DMS53 (cell line): ENCODE measurements at places on chromosomes 3 and 15.

- DNase-seq, result no peak
These were observed 20.4 kb downstream of the COLQ start for GRCh38 chr3:15501126-15501525.

GRCh38 chr3:126663257-126663656 lies 8.3 kb upstream of the TXNRD3 start:
- DNase-seq, result no peak

- no peak for DNase-seq
These were observed 153.9 kb downstream of the APBA2 start for GRCh38 chr15:29039466-29040369.

DNA sequence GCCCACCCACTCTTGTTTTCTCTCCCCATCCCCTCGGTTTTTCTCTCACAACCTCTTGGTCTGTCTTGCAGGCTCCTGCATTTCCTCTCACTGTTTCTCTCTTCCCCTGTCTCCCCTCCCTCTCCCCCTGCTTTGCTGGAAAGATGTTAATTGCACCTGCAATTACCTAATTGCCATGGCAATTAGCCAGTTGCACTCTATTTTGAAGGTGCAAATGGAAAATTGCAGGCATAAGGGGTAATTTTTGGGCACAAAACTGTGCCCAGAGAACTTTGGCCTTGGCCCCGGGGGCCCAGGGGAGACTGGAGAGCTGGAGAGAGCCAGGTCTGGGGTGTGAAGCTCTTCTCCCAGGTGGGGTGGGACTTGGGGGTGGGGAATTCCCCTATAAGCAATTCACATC lies 164.5 kb upstream of the TLE3 start:
- DNase-seq, result no peak

- DNase-seq, result peak; percentile 65
These were observed at the start of gene CAMK1 for GRCh38 chr3:9769426-9770275. Gene CAMK1, minus strand, starts transcription at chr3:9769947. Its CDS starts 2,198 bp downstream, at chr3:9767749.

DNA sequence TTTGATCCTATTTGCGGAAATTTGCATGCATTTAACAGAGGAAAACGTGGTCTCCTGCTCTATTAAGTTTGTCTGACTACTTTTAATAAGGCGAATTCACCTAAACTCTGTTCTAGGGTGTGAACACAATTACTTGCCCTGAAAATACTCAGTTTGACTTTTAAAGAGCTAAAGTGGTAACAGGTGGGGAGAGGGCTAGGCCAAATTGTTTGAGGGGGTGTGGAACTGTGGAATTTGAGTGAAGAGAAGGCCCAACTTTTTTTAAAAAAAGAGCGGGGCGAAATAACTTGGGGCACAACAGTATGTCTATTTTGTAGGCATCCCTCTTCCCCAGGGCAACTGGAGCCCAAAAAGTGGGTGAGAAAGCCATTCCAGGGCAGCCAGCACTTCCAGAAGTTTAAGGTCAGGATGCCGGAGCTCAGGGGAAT lies 580 bp upstream of the FXR1 start:
- DNase-seq, result peak; percentile 16

GRCh38 chr3:124217542-124217941 lies 225.6 kb upstream of the ROPN1 start:
- peak; percentile 44 for DNase-seq

DNA sequence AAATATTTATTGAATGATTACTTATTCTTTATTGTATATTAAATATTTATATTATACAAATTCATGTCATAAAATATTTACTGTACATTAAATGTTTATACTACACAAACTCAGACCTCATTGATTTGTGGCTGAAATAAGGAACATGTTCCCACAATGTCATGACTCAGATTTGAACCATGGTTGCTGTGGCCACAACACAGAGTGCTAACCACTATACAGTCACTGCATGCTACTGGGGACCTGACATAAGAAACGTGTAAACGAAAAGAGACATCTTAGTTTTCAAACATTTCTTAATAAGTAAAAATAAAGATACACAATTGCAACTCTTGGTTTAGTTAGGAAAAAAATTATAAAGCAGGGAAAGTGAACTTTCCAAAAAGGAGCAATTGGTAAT lies 99.1 kb upstream of the AGTR1 start:
- DNase-seq, result no peak

DNA sequence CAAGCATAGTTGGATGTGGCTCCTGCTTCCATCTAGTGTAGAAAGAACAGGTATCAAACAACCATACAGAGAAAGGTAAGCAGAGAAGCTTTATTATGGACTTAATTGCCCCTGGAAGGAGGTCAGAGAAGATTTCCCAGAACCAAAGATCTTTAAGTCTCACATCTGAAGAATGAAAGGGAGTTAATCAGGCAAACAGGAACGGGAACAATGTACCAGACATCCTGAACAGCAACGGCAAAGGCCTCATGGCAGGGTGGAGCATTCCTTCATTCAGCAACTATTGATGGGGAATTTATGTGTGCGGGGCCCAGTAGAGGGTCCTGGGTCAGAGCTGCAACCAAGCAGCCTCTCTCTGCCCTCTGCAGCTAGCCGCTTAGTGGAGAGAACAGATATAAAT lies 61.5 kb downstream of the LMCD1 start:
- no peak for DNase-seq

GRCh38 chr3:12947504-12948369 lies 106.4 kb upstream of the RPL32 start:
- DNase-seq, result no peak

DNA sequence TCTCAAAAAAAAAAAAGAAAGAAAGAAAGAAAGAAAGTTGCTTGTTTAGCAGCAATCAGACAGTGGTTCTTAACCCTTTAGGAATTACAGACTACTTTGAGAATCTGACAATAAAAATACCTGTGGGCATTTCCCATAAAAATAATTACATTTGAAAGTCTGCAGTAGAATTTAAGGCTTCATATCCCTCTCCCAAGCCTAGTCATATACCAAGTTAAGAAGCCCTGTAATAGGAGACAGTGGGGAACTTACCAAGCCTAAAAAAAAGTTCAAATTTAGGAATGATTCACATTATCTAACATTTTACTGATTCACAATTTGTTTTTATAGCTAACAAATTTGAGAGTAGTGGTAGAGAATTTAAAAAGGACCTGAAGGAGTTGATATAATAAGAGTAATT lies 47.5 kb downstream of the LRRFIP2 start:
- no peak for DNase-seq

- DNase-seq, result no peak
These were observed 25.2 kb downstream of the SNAPC5 start for GRCh38 chr15:66472176-66472999.
